Right renal pelvis (tissue), 4 donors: ENCODE measurements at places on chromosomes 5 and 9.

DNA sequence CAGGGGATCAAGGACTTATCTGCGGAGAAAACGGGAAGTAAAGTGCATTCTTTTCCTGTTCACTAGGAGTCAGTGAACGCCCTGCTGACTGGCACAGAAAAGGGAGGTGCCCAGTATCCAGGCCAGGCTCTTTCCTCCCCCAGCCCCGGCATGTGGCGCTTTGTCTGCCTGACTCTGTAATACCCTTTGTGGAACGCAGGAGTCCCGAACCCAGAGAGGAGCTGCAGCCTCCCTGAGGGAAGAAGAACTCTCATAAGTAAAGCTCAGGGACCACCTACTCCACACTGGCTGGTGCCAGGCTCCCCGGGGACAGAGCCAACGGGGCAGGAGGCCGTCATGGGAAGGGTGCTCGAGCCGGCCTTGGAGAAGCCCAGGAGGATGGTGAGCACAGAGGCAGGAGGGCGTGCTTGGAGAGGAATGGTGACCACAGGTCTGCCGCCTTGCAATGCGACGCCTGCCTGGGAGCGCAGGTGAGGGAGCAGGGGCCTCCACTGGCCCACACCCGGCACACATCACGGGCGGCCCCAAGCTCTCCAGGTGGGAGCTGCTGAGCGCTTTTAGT is 31.5 kb downstream of the VAV2 start:
- DNase-seq: no peak

- no peak for DNase-seq
Observed at GRCh38 chr9:114888607-114889006, 41.8 kb downstream of the TNFSF8 start.

DNA sequence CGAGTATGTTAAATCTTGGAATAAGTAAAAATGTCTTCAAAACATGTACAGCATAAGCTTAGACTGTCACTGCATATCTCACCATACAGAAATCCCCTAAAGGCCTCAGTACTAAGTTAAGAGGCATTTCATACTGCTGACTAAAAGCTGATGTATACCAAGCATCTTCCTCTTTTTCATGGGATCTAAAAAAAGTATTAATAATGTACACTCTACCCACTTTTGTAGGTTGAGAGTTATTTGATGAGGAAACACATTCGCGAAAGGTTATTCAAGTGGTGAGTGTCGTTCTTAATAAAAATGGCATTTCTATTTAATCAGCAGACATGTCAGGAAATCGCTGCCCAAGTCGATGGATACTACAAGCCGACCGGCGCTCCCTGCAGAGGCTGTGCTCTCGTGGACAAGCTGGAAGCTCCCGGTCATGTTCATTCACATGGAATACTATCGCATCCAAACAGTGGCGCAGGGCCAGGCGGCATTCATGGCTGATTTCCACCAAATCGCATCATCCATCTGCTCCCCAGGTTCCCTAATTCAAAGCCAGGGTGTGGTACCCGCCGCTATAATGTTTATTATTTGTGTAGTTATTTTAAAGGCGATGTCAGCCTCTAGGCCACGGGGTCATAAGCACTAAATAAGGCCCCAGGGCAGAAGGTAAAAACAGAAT is 724 bp downstream of the SGTB start:
- peak; percentile 52 for DNase-seq

- no peak for DNase-seq
Observed at GRCh38 chr5:17327048-17327625, 109.7 kb downstream of the BASP1 start.

- DNase-seq: no peak
Observed at GRCh38 chr5:23303435-23303834, 204.0 kb upstream of the PRDM9 start.

GRCh38 chr9:131310833-131311554 is 21.5 kb downstream of the PLPP7 start:
- DNase-seq: no peak

DNA sequence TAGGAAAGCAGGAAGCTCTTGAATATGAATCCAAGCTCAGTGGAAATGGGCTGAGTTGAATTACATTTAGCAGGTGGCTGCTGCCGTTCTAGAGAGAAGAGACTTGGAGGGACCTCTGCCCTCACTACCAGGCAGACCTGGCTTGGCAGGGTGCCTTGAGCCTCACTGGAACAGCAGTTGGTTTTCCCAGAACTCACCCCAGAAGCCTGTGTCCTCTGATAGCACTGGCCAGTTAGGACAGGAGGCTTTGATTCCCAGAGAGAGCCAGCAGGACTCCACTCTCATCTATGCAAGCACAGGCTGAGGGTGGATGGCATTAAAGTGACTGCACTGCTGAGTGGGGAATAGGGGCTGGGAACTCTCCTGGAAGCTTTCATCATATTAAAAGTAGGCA is 54.8 kb downstream of the PWWP2A start:
- DNase-seq: no peak

- DNase-seq: no peak
Observed at GRCh38 chr5:132473668-132474067, 16.9 kb downstream of the IRF1 start.

- no peak for DNase-seq
Observed at GRCh38 chr9:24832307-24832706, 286.6 kb upstream of the IZUMO3 start.

DNA sequence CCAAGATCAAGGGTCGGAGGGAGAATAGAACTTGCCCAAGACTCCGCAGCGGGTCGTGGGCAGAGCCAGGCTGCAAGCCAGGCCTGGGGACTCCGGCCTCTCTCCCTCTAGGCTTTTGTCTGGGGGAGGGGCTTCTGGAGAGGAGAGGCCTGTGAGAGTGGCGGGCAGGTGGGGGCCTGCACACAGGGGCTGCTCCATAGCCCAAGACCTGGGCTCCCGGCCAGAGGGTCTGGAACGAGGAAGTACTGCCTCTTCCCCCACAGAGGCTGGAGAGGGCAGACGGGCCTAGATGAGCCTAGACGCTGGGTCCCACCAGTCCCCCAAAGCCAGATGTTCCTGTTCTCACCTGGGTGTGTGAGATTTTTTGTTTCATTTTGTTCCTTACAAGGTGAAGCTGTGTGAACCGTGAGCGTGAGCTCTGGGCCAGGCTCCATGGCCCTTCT is 5.2 kb upstream of the ST6GALNAC6 start:
- no peak for DNase-seq

DNA sequence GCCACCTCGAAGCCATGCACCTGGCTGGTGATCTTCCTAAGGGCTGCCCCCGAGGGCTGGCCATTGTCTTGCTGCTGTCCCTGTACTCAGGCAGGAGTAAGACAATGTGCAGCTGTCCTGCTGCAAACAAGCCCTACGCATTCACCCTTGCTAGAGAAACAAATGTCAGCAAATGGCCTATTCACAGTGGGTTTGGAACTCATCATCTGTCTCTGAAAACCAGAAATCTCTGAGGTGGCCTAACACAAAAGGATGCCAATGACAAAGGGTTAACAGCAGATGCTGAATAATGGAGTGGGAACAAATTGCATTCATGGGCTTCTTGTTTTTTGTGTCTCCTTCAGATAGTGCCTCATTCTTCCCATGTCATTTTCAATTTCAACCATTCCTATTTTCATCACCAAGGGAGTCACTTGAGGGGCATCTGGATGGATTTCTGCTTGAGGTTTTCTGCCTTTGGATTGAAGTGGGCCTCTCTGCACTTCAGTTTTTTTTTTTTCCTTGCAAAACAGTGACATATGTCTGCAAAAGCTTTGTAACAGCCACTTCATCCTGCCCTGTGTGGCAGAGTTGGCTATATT is 261.6 kb upstream of the VLDLR start:
- DNase-seq: no peak

DNA sequence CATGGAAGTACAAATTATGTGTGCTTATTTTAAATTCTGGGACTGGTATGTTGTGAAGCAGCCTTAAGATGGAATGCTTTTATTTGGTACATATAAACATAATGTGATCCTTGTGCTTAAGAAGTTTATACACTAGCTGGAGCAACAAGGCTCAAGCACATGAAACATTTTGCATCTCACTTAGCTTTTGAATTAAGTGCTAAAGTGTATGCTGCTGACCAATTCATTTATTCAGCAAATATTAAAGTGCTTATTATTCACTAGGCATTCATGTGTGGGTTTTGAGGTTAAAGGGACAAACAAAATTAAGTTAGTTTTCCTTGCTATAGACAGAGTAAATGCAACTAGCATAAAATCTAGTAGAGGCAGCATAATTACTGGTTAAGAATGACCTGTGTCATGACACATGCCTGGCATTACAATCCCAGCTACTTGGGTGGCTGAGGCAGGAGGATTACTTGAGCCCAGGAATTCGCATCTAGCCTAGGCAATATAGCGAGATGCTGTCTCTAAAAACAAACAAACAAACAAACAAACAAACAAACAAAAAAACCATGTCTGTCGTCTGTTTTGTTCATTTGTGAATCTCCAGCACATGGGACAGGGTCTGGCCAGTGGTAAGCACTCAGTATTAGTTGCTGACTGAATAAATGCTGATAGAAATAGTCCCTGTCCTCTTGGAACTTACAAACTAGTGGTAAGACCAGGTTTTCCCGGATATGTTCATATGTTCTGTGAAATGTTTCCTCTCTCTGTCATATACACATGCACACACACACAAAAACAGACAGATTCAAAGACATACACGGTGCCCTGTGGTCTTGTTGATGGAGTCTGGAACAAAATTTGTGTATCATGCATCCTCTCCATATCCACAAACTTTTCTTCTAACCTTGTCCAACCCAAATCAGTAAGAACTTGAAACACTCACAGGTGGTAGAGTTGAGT is 41.9 kb upstream of the TNFAIP8 start:
- DNase-seq: no peak

DNA sequence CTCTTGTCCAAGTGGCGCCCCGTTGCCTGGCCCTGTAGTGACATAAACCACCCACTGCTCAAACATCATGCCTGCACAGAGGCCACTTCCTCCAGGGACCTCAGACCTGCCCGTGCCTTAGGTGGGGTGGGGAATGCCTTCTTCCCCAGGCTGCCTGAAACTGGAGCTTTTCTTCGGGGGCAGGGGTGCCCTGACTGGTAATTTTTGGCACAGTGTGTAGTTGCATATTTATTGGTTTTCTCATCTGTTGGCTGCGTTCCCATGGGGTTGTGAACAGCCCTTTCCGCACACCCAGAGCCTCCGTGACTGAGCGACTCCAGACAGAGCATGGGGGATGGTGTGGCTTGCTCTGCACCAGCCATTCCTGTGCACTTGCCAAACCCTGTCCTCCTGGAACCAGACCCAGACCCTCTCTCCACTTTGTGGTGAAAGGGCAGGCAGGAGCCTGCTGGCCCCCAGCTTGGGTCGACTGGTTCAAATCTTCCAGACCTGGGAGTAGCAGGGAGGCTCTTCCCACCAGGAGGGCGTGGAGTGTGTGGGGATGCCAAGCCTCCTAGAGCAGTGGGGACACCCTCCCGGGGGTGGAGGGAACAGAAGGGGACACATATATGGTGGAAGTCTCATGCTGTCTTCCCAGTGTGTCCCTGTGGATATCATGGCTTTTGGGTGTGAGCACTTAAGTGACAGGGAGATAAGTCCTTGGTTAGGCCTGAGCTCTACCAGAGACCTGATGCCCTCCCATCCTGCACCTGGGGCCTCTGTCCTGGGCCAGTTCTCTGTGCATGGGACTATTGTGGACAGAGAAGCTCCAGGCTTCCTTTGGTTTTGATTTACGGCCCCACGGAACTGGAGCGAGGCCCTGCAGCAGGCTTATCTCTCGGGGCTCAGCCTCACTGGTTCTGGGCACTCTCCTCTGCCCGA is 39.6 kb downstream of the WNK2 start:
- no peak for DNase-seq

GRCh38 chr9:70868661-70869652 is 252.5 kb downstream of the TRPM3 start:
- DNase-seq: no peak

- DNase-seq: no peak
Observed at GRCh38 chr9:96423322-96423984, 5.3 kb upstream of the ZNF367 start.

DNA sequence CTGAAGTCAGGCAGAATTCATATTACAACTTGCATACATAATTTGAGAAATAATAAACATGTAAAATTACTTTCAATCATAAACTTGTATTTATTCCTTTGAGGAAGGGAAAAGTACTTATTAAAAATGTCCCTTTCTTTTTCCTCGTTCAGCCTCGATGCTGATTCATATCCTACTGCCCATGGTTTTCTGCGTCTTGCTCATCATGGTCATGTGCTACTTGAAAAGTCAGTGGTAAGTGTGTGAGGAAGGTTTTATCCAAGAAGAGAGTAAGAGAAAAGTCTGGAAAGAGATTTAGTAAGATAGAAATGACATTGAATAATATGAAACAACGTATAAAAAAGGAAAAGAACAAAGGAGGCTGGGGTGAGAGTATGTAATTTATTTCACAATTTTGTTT is 85.9 kb downstream of the OSMR start:
- DNase-seq: no peak

- no peak for DNase-seq
Observed at GRCh38 chr5:36688722-36689121, 82.3 kb downstream of the SLC1A3 start.

DNA sequence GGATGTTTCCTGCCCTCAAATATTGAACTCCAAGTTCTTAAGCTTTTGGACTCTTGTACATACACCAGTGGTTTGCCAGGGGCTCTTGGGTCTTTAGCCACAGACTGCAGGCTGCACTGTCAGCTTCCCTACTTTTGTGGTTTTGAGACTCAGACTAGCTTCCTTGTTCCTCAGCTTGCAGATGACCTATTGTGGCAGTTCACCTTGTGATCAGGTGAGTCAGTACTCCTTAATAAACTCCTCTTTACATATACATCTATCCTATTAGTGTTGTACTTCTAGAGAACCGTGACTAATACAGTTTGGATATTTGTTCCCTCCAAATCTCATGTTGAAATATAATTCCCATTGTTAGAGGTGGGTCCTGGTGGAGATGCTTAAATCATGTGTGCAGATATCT is 681.9 kb upstream of the ARRDC3 start:
- DNase-seq: no peak

- no peak for DNase-seq
Observed at GRCh38 chr9:131976157-131977108, 103.2 kb downstream of the MED27 start.

DNA sequence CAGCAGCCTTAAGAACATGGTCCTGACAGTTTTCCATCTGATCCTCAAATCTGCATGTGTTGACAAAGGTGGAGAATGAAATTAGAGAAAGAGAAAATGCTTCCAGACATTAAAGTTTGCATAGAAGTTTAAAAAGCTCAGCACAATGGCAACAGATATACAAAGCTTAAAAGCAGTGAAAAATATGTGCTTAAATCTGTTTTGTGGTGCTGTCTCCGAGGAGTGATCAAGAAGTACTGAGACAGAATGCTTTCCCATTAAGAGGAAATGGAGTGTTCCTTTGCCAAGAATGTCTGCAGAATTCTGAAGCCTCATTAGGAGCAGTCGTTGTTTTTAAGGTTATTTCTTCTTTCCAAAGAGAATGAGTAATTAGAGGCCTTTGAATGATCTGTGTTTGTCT is 131.4 kb downstream of the MCTP1 start:
- DNase-seq: no peak

- DNase-seq: no peak
Observed at GRCh38 chr5:88734191-88734640, 148.8 kb downstream of the MEF2C start.

GRCh38 chr5:145838276-145838675 is 3.1 kb upstream of the PRELID2 start:
- no peak for DNase-seq
